ENCODE measurements at places on chromosomes 16 and 17. TPM values are rescaled to one million over a fixed set of nuclear protein-coding genes. Genes with fewer than 3 reads are reported as not detected.

- H3K27me3 ChIP-seq, result no peaks in the 10 kb centered on the region
- no peak overlapping the region for H3K4me3 ChIP-seq
- peaks cover 86% of the 10 kb centered on the region for H3K4me1 ChIP-seq
- no peak for DNase-seq
- peak overlapping the region; percentile 88 for H3K27ac ChIP-seq
- peaks cover 42% of the 10 kb centered on the region for H3K36me3 ChIP-seq
Measured at GRCh38 chr17:80861418-80861815, 130.2 kb upstream of the CHMP6 start.

DNA sequence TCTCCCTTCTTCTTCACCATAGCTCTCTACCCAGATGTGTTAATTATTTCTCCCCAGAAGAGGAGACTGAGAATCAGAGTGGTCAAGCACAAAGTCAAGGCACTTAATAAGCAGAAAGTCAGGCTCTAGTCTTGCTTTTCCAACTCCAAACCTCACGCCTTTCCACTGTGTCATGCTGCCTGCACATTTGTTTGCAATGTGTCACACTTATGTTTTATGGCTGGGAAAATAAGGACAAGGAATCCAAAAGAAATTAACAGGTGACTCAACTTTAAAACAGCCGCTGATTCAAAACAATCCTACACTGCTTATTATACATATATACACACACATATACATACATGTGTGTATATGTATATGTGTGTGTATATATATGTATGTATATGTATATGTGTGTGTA is 255.7 kb upstream of the DYNLRB2 start:
- no peak overlapping the region for H3K27ac ChIP-seq
- peaks cover 17% of the 10 kb centered on the region for H3K27me3 ChIP-seq
- H3K4me3 ChIP-seq, result no peak overlapping the region
- no peak for DNase-seq
- H3K36me3 ChIP-seq, result no peaks in the 10 kb centered on the region

Gene CCL8
- not detected for total RNA-seq

Gene WNK4
- total RNA-seq, result 0.17 TPM

GRCh38 chr17:44847586-44847985 is at the start of gene HIGD1B:
TSS of gene HIGD1B (plus strand) at chr17:44847883. CDS start at chr17:44848153, 270 bp downstream.
- H3K4me3 ChIP-seq, result no peak within 1 kb of the TSS
- no peaks in the 10 kb centered on the region for H3K27me3 ChIP-seq
- peaks cover 13% of the 10 kb centered on the region for H3K36me3 ChIP-seq
- no peak for DNase-seq
